ENCODE measurements at places on chromosomes 11 and 22. TPM values are rescaled to one million over a fixed set of nuclear protein-coding genes. Genes with fewer than 3 reads are reported as not detected.

Gene BRSK2
- not detected for total RNA-seq

DNA sequence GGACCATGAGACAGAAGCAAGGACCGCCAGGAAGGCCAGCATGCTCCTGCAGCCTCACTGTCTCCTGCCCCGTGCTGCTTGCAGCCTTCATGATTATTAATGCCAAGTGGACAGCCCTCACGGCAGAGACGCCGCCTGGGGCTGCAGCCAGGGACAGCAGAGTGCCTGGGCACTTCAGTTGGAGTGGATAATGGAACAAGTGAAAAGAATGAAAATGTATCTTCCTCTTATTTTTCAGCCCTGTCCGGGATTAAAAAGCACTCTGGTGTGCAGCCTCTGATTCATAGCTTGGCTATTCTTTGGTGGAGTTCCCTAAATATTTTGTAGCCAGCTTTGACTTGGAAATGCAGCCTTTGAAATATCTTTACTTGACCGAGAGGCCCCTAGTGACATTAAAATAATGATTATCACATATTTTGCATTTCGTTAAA lies 1404.2 kb downstream of the BRD1 start:
- peaks cover 28% of the 10 kb centered on the region for H3K27me3 ChIP-seq
- no peak overlapping the region for H3K4me3 ChIP-seq
- DNase-seq = no peak
- no peaks in the 10 kb centered on the region for H3K4me1 ChIP-seq
- H3K36me3 ChIP-seq = no peaks in the 10 kb centered on the region

DNA sequence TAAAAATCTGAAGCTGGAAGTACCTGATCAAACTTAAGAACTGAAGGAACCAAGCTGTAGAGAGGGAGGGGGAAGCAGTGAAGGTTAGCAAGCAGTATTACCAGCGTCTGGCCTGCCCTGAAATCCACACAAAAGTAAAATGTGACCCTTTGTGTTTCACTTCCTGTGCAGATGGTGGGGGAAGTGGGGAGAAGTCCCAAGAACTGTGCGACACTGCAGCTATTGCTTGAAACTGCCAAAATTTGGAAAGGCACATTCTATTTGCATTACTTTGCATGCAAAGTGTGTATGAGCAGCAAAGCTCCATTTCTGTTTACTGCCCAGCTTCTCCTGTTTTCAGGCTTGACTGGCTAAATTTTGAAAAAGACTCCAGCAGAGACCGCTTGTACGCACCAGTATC lies 72.1 kb upstream of the BMAL1 start:
- no peak for DNase-seq
- no peaks in the 10 kb centered on the region for H3K36me3 ChIP-seq
- H3K4me1 ChIP-seq = peaks cover 12% of the 10 kb centered on the region
- H3K27ac ChIP-seq = no peak overlapping the region

DNA sequence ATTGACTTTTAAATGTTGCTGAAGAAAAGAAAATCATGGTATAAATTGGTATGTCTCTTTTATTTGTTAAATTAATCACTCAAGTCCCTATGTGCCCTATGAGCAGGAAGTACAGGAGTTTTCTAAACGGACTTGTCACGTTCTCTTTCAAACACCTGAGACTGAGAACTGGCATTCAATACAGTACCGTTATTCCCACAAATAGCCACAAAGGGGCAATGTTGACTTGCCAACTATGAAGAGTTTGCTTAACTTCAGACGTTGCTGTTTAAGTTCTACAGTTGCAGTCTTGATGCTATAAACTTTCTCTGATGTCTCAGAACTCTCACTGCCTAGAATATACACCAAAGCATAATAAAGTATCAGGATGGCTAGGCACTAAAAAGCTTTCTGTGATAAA lies 7.6 kb downstream of the OR56A1 start:
- no peak overlapping the region for H3K4me3 ChIP-seq
- H3K27ac ChIP-seq = no peak overlapping the region
- H3K27me3 ChIP-seq = no peaks in the 10 kb centered on the region
- no peaks in the 10 kb centered on the region for H3K4me1 ChIP-seq
- DNase-seq = peak; percentile 51
- no peaks in the 10 kb centered on the region for H3K36me3 ChIP-seq

DNA sequence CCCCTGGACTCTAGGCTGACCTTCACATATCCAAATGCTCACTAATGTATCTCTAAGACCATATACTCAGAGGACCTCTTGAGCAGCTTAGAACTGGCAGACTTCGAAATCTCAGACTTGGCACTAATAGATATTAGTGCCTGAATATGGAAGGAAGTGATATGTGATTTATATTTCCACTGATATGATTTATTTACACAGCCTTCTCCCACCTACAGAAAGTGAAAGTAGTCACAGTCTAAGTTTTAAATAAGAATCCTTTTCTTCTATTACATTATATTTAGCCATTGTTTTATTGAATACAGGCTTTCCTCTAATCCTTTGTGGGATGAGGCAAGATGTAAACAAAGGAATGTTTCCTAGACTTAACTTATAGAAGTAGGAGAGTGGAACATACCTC lies 6.7 kb upstream of the NAV2 start:
- H3K27me3 ChIP-seq = no peaks in the 10 kb centered on the region
- no peak overlapping the region for H3K4me3 ChIP-seq
- no peak for DNase-seq
- H3K4me1 ChIP-seq = peaks cover 8% of the 10 kb centered on the region

GRCh38 chr11:57463671-57464538 lies 3.6 kb downstream of the RTN4RL2 start:
- peaks cover 20% of the 10 kb centered on the region for H3K4me1 ChIP-seq
- no peak for DNase-seq
- peaks cover 33% of the 10 kb centered on the region for H3K27me3 ChIP-seq

Gene MOGAT2
- not detected for total RNA-seq

GRCh38 chr22:49307870-49308269 lies 519.8 kb downstream of the BRD1 start:
- no peak overlapping the region for H3K27ac ChIP-seq
- no peak for DNase-seq
- H3K36me3 ChIP-seq = no peaks in the 10 kb centered on the region
- peaks cover 36% of the 10 kb centered on the region for H3K27me3 ChIP-seq

DNA sequence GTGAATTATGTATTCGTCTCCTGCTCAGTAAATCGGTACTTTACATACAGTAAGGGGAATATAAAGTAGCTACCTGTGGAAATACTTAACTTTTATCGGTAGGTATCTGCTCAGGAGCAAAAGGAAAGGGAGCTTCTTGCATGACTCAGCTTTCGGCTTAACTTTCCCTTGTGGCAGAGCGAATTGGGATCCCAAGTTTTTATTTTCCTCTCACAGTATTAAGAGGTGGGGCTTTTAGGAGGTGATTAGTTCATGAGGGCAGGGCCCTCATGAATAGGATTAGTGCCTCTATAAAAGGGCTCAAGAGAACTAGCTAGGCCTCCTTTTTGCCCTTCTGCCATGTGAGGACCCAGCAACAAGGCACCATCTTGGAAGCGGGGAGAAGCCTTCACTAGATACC lies 18.7 kb downstream of the RCN1 start:
- no peak overlapping the region for H3K4me3 ChIP-seq
- no peak overlapping the region for H3K27ac ChIP-seq
- no peaks in the 10 kb centered on the region for H3K36me3 ChIP-seq
- no peaks in the 10 kb centered on the region for H3K27me3 ChIP-seq
- H3K4me1 ChIP-seq = no peaks in the 10 kb centered on the region

GRCh38 chr11:27427183-27427980 lies 45.2 kb downstream of the LGR4 start:
- no peak for DNase-seq
- no peak overlapping the region for H3K4me3 ChIP-seq
- peaks cover 12% of the 10 kb centered on the region for H3K4me1 ChIP-seq
- H3K27ac ChIP-seq = peak overlapping the region; percentile 13
- no peaks in the 10 kb centered on the region for H3K27me3 ChIP-seq
- H3K36me3 ChIP-seq = no peaks in the 10 kb centered on the region

DNA sequence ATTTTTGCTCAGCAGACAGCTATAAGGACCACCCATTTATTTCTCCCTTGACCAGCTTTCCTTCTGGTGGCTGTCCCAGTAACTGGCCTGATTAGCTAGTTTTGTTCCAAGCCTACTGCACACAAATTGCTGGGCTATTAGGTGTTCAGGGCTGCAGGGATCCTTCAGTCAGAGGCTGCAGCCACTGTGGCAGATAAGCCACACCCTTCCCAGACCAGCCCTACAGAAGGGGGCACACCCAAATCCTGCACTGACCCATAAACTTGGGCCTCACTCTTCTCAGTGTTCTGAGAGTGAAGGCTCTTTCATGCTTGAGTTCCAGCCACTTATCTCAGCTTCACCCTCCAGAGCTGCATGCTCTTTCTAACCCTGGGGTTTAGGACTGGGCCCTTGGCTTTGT lies 200.0 kb downstream of the AASDHPPT start:
- no peak overlapping the region for H3K4me3 ChIP-seq
- no peaks in the 10 kb centered on the region for H3K4me1 ChIP-seq
- H3K27me3 ChIP-seq = no peaks in the 10 kb centered on the region
- DNase-seq = no peak

Gene PNPLA5
- not detected for total RNA-seq

- no peaks in the 10 kb centered on the region for H3K27me3 ChIP-seq
- H3K27ac ChIP-seq = peak overlapping the region; percentile 52
- peaks cover 47% of the 10 kb centered on the region for H3K4me1 ChIP-seq
- H3K4me3 ChIP-seq = no peak overlapping the region
Measured at GRCh38 chr22:37910890-37911672, 5.0 kb downstream of the MICALL1 start.

DNA sequence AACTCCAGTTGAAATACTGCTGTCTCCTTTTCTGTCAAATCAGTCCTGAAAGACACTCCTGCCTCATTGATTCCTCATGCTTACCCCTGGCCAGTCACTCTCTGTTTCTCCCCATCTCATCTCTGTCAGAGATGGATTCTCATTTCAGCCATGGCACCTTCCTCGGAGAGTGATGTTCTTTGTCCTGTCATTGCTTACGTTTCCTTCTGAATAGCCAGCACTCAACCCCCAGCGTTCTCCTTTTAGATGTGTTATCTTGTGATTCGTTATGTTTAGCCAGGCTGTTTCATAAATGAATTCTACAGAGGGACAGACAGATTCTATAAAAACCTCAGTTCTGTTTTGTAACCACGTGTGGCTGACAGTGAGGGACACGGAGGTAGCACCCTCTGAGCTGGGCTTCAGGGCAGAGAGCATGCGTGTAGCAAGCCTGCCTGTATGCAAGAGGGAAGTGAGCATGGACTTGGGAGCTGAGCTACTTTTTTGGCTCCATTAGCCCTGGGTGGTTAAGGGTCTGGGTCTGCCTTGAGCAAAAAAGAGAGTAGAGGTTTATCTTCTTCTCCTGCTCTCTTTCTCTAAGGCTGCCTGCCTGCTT lies 354.6 kb downstream of the DDX10 start:
- no peaks in the 10 kb centered on the region for H3K4me1 ChIP-seq
- H3K4me3 ChIP-seq = no peak overlapping the region
- H3K27ac ChIP-seq = no peak overlapping the region
- no peak for DNase-seq
- no peaks in the 10 kb centered on the region for H3K27me3 ChIP-seq

Gene PGA4
- total RNA-seq = not detected

DNA sequence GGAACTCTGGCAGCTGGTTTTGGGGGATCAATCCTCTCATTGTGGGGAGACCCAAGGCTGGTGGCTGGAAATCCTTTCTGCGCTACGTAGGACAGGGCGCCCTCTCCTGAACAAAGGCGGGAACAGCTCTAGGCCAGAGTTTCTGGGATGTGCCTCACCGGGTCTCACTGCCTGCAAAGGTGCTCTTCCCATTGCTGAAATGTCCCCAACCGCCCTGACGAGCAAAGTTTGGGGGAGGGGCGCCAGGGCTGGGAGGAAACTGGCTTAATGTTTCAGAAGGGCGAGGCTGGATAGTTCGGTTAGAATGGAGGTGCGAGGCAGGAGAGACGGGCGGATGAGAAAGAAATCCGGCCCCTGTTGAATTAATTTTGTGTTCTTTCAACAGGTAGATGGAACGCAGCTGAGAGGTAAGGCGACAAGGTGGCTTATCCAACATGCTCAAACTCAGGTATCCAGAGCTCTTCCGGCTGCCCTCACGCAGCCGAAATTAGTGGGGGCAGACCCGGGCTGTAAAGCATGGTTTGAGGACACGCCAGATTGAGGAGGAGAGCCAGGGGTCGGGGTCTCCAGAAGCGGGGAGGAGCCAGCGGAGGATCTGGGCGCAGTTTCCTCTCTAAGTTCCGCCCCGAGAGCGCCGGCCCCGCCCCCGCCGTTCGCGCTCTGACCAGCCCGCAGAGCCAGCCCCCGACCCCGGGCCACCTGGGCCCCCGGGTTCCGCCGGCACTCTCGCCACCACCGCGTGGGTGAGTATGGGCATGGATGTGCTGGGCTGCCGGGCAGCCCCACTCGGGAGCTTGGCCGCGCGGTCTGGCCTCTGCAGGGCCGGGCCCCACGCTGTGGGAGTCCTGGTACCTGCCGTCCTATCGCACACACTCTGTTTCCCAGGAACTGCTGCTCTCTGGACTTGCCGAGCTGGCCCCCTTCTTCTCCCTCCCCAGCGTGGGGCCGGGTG lies at the start of gene PGAP2:
Gene PGAP2, plus strand, starts transcription at position 652 of the 952 bp plus-strand sequence. CDS start 2,700 bp downstream, outside the sequence.
- H3K4me1 ChIP-seq = peaks cover 25% of the 10 kb centered on the region
- H3K4me3 ChIP-seq = peak within 1 kb of the TSS; percentile 77
- no peaks in the 10 kb centered on the region for H3K36me3 ChIP-seq
- peak within 1 kb of the TSS; percentile 86 for H3K27ac ChIP-seq

Gene PTGDR2
- total RNA-seq = 2.1 TPM

Data from heart right ventricle (tissue), 16 donors.